GM13977 (cell line): ENCODE measurements at places on chromosomes 6 and 20.

GRCh38 chr6:43827898-43828297 is 57.9 kb downstream of the VEGFA start:
- DNase-seq = no peak

GRCh38 chr6:36848658-36849441 is 9.6 kb upstream of the CPNE5 start:
- no peak for DNase-seq

- DNase-seq = no peak
Measured at GRCh38 chr20:41436679-41437078, 70.1 kb upstream of the EMILIN3 start.

DNA sequence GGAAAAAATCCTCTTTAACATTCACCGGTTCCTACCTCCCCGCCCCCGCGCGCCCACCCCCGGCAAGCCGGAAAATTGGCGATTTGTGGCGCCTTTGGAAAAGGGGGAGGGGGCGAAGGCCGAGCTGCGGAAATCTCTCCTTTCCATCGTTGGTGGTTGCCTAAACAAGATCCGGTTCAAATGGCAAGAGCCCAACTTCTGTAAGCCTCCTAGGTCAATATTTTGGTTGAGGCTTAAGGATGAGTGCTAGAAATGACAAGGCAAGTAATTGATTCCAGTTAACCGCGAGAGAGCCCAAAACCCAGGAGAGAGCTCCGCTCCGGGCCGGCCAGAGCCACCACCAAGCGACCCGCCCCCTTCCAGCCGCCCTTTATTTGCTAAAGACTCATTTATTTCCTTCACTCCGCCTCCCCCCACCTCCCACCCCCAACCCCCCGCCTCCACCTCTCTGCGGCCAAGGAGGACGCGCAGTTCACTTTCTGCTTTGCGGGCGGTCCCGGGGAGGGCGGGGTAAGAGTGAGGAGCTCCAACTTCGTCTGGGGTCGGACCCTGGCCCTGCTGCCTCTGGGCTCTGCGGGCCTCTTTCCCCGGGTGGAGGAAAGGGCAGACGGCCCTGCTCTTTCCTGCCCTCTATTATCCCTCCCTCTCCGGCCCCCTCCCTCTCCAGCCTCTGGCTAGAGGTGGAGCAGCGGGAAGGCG is 838 bp upstream of the NKX2-2 start:
- DNase-seq = peak; percentile 63

DNA sequence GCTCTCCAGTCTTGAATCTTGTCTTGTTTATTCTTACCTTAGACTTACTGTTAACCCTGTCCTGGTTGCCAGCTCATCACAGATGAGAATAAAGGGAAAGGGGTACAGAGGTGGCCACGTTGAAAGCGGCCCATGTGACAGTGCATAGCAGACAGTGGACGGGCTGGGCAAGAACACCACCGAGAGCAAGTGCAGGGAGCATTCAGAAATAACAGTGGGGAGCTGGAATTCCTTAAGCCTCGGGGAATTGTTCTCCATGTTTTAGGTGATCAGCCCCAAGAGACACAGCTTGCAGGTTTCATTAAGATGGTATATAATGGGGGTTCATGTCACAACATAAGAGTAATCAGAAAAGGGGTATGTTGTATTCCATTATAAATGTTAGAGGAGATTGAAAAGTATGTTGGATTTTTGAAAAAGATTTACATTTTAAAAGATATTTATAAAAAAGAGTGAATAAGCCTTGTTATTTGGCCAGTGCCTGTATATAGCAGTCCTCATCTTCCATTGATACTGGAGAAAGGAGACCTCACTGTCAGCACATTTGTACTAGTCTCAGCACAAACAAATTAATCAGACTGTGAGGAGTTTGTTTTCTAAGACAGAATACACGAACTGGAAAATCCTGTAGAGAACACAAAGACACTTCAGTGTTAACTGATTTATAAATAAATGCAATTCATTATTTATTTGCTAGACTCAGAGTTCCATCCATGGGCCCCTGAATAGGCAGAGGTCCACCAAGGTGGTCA is 35.4 kb downstream of the VAPB start:
- no peak for DNase-seq

DNA sequence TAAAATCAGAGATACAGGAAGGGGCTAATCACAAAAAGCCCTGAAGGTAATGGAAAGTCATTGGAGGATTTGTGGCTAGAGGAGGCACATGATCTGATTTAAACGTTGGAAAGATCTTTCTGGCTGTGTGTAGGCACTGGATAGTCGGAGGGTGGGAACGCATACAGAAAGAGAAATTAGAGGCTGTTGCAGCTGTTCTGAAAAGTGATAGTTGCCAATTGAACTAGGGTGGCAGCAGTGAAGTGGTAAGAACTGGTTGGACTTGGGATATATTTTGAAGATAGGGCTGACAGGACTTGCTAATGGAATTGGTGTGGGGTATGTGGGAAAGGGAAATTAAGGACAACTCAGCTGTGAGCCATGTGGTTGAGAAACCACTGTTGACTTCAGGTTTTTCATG is 223.6 kb downstream of the OGFRL1 start:
- DNase-seq = no peak

- DNase-seq = no peak
Measured at GRCh38 chr6:9463311-9463710, 951.6 kb downstream of the TFAP2A start.

- DNase-seq = no peak
Measured at GRCh38 chr6:125942672-125943527, 13.7 kb upstream of the HINT3 start.

GRCh38 chr6:53811746-53812145 is 16.9 kb downstream of the LRRC1 start:
- no peak for DNase-seq

DNA sequence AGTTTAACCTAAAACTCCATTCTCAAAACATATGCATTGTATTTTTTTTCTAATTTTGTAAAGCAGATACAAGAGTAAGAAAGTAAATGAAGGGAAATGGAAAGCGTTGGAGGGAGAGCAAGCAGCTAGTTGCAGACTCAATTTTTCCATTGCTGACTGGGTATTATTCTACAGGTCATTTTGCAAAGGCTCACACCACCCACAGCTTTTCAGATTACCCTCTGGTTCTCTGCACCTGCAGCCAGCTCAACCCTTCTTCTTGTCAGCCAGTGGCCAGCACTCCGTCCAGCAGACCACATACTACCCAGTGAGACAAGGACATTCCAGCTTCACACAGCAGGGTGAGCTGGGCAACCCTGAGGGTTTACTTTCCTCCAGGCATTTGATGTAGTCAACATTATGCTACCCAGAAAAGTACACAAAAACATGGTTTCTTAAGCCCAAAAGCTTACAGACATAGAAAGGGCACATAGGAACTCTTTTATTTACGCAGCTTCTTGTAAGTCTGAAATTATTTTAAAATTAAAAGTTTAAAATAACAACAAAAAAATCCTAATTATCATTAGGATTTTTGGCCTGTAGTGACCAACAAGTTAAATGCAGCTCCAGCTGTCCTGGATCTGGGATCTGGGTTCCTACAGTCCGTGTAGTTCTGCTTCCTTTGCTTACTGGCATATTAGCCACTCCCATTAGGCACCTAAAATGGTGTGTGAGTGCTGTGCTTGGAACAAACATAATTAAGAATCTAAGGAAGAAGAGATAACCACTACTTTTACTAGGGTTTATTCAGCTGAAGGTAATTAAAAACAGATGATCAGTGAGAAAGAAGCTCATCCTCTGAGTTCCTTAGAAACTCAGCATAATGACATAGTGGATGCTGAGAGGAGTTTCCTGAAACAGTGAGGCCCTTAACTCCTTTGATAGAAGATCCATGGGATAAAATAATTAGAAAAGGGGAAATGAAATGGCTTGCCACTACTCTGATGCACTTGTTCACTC is 185.3 kb downstream of the PKHD1 start:
- no peak for DNase-seq

DNA sequence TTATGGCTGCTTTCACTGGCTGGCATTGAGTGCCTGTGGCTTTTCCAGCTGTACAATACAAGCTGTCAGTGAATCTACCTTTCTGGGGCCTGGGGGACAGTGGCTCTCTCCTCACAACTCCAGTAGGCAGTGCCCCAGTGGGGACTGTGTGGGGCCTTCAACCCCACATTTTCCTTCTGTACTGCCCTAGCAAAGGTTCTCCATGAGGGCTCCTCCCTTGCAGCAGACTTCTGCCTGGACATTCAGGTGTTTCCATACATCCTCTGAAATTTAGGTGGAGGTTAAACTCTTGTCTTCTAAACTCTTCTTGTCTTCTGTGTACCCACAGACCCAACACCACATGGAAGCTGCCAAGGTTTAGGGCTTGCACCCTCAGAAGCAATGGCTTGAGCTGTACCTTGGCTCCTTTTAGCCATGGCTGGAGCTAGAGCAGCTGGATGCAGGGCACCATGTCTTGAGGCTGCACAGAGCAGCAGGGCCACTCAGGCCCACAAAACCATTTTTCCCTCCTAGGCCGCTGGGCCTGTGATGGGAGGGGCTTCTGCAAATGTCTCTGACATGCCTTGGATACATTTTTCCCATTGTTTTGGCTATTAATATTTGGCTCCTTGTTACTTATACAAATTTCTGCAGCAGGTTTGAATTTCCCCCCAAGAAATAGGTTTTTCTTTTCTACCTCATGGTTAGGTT is 9.6 kb downstream of the PEX7 start:
- no peak for DNase-seq

DNA sequence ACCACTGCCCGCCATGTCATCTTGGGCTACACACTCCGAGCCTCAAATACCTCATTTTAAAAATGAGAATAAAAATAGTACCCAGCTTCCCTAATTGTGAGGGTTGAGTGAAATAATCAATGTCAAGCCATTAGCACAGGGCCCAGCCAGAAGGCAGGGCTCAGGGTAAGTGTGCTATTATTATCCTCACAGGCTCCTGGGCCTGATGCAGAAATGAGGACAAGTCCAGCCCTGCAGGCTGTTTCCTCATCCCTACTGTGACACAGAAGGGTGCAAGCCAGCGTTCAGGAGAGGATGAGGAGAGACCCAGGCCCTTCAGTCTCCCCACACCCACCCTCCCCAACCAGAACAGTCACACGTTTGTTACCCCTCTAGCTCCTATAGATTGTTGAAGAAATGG is 4.0 kb downstream of the DLK2 start:
- no peak for DNase-seq

DNA sequence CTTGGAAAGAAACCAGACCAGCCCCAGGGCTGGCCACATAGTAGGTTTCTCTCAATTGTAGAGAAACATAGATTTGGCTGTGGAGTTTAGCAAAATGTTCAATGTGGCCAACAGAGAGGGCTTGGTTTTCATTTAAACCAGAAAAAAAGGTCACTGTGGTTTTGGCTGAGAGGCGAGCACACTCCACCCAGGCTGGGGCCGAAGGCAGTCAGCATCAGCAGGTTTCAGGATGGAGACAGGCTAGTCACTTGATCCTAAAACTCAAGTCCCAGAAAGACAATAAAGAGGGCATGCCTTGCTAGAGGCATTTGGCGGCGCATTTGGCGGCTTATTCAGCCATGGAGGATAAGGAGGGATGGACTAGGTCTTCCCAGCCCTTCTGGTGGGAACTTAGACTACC is 73.1 kb downstream of the PRND start:
- no peak for DNase-seq

DNA sequence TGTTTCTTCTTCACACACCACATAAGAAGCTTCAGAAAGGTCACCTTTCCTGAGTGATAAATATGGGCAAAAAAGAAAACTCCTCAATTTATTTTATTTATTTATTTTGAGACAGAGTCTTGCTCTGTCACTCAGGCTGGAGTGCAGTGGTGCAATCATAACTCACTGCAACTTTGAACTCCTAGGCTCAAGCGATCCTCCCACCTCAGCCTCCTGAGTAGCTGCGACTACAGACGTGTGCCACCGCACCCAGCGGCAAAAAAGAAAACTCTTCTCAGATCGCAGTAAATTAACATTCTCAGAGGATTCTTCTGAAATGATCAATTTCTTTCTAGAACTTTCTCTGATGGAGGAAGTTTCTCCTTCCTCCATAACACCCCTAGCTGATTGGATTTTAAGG is 111.2 kb downstream of the TRERF1 start:
- no peak for DNase-seq

DNA sequence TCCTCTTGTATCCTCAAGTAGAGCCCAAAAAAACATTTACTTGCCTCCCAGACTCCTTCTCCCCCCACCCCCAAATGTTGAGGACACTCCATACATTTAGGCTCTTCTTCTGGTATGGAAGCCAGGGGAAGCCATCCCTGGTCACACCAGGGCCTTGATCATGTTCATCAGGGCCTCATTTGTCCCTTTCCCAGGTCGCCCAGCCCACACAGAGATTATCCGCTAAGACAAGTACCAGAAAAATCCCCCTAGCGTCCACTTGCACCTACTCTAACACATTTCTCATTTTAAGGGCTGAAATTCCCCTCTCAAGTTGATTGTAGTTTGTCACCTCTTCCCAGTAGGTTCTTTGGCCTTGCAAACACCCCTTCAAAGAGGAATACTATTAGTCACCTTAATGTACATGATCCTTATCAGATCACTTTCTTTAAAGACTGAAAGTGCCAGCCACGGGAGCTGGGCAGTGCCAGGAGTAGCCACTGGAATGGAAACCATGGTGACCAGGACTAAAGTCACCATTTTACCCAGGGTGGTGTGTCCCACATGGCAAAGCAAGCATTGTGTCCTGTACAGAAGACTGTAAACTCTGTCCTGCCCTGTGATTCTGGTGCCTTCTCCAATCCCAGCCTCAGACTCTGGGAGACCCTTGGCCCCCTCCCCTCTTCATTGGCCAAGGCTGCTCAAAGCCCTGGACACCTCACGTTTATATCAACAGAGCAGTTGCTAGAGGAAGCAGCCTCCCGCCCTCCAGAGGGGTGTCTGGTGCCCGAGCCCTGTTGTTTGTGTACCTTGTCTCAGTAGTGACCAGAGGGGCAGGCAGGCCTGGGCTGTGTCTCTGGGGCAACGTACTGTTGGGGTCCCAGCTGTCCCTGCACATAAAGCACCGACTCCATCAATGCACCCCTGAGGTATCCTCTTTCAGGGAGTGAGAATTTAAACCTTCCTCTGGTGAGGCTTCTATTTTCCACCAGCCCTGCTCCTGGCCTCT is 5.0 kb upstream of the APOBEC2 start:
- no peak for DNase-seq

DNA sequence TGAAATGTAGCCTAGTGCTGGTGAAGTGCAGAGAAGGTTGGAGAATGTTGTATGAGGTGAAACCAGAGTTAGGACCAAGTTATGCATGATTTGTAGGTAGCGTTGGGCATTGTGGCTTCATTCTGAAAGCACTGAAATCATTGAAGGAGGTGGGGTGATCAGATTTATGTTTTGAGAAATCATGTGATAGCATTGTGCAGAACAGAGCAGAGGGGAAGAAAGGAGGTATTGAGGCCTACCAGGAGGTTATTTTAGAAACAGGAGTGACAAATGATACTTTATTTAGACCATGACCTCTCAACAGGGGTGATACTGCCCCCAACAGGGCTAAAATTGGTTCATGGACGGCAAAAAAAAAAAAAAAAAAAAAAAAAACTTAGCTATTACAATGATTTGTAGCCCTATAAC is 15.6 kb upstream of the HMGN3 start:
- DNase-seq = peak; percentile 36

GRCh38 chr20:44776980-44777379 is 31.3 kb downstream of the KCNK15 start:
- DNase-seq = no peak
